HCEC 1CT (cell line): ENCODE measurements at places on chromosomes 3 and 15.

- DNase-seq: no peak
These were observed 720.9 kb downstream of the GRM7 start for GRCh38 chr3:7581831-7582230.

GRCh38 chr15:45363334-45363733 is 15.0 kb downstream of the GATM start:
- no peak for DNase-seq

- no peak for DNase-seq
These were observed 143.4 kb downstream of the TMEM108 start for GRCh38 chr3:133181392-133182150.

DNA sequence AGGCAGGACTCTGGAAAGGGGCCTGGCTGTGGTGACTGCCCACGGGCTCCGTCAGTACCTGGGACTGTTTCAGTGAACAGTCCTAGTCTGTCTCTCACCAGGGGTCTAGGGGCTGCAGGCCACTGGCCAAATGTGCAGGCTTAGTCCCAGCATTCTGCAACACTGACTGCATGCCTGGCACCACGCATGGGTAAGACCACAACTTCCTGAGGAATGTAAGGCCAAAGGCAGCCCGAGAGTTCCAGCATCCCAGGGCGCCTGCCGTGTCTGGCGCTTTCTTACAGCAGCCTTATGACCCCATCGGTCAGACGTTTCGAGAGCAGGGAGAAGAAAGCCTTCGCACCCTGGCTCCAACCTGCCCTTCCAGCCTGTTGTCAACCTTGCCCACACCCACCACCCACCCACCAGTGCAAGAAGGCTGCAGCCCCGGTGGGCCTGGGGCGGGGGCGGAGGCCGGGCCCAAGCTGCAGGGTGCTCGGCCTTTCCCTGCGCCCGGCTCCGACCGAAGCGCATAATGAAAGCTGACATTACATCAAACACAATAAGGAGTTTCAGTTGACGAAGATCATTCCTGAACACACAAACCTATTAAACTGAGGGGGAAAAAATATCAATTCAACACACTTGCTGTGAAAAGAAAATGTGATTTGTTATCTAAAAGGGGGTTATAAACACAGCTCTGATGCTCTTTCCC is 29.5 kb upstream of the TMEM115 start:
- no peak for DNase-seq

GRCh38 chr3:126304704-126305103 is 52.5 kb downstream of the KLF15 start:
- peak; percentile 79 for DNase-seq

GRCh38 chr3:134535186-134535970 is 49.5 kb downstream of the CEP63 start:
- no peak for DNase-seq

DNA sequence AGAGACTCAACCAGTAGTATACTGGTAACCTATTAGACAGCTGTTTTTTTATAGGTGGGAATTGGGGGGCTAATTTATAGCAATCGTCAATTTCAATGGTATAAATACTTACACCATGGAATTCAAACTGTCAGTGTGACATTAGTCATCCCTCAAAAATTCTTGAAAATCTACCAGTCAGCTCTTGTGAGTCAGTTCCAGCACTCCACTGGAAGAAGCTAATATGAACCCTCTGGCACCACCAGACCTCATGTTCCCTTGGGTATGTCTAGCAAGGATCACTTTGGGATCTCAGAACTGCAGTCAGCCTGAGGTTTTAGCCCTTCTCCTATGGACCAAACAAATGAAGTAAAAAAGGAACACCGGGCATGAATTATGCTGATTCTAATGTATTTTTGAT is 11.8 kb upstream of the UACA start:
- DNase-seq: peak; percentile 90

DNA sequence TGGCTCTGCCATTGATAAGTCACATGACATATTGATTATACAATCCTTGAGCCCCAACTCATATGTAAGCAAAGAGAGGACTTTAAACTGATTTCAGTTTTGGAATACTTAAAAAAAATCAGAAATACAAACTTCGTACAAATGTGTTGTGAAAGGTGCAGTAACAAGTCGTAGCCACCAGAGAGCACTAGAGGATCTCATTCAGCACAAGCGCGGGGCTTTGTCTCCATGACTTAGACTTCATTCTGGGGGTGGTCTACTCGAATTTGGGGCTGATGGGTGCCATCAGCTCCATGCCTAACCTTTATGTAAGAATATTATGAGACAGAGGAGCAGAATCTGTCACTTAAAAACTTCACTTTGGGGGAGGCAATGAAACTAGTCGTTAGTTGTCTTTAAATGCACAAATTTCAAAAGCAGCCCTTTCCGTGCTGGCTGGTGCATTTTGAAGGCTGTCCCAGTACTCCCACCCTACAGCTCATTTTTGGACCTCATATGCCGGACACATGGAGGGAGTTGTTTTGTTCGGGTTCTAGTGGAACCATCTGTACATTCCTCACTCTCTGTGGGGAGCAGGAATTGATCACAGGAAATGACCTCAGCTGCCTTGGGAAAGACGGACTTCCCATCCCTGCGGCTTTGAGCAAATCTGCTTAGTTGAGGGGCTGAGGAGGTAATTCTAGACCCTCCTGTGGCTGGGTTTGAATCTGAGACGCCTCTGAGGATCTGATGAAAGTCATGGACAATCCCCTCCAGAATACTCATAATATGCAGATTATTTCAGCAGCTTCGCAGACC is 27.5 kb upstream of the MASP1 start:
- peak; percentile 81 for DNase-seq

GRCh38 chr3:139234491-139234890 is 109.3 kb upstream of the MRPS22 start:
- DNase-seq: no peak

DNA sequence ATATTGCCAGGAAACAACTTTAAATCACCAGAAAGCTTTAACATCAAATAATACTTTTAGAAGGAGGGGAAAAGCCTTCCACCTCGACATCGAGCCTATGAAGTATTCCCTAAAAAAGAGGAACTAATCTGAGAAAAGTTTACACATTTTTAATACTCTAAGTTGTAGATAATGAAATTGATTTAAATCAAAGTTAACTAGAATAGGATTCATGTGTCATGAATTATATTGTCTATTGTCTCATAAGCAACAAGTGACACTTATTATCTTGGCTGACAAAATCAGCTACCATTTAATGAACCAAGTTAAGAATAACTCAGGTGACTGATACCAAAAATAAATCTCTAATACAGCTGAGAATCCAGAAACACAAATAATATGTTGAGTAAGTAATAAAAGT is 56.6 kb downstream of the TSC22D2 start:
- no peak for DNase-seq

GRCh38 chr3:126913524-126913923 is 69.4 kb upstream of the PLXNA1 start:
- no peak for DNase-seq

GRCh38 chr15:43880406-43881194 is 53.8 kb downstream of the WDR76 start:
- DNase-seq: no peak

GRCh38 chr3:152550284-152550683 is 281.6 kb downstream of the MBNL1 start:
- DNase-seq: no peak
